ENCODE measurements at places on chromosomes 7 and 10.

GRCh38 chr10:101774589-101775272 is 1.2 kb downstream of the FGF8 start:
- DNase-seq = no peak

DNA sequence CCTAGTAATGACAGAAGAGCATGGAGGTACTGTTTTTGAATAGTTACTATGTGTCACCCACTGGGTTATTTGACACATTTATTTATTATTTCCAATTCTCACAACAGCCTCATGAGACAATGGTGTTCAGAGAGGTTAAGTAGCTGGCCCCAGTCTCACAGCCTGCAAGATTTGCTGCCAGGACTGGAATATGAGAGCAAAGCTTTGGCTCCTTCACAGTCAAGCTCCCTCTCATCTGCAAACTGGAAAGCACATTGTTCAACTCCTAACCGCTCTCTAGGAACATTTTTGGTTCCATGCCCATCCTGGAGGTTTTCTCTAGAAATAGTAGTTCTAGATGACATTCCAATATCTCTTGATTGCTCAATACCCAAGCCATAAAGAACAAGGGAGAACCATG is 75.5 kb upstream of the CXCL12 start:
- peak; percentile 60 for DNase-seq

DNA sequence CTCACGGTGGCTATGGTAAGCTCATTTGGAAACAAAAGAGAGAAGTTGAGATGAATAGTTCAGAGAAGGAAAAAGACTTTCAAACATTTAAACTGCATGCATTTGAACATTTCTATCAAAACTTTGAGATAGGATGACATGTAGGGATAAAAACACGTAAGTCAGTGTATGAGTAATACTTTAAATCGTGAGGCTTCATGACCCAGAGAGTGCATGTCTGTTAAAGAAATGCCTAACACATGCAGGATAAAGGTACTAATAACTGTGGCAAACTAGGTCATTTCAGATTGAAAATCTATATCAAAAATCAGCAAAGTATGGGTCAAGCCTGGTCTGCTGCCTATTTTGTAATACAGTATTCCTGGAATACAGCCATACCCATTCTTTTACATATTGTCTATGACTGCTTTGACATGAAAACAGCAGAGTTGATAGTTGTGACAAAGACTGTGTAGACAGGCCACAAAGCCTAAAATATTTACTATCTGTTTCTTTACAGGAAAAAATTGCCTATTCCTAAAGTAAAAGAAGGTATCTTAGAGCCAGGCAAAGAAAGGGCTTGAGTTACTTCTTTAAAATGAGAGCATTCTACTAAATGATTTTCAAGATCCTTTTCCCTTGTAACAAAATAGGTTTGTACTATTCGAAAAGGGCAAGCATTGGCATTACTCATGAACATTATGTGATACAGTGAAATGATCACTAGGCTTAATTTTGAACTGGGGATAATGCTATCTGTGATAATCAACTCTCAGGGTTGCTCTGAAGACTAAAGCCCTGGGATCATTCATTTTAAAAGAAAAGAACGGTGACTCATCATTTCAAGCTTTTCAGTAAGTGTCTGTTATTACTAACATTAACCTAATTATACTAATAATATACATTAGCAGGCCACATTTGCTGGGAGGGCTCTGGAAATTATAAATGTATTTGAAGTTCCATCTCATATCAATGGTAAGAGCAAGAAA is 185.9 kb downstream of the CRPPA start:
- DNase-seq = no peak

GRCh38 chr7:69677054-69677852 is 79.0 kb downstream of the AUTS2 start:
- peak; percentile 43 for DNase-seq

DNA sequence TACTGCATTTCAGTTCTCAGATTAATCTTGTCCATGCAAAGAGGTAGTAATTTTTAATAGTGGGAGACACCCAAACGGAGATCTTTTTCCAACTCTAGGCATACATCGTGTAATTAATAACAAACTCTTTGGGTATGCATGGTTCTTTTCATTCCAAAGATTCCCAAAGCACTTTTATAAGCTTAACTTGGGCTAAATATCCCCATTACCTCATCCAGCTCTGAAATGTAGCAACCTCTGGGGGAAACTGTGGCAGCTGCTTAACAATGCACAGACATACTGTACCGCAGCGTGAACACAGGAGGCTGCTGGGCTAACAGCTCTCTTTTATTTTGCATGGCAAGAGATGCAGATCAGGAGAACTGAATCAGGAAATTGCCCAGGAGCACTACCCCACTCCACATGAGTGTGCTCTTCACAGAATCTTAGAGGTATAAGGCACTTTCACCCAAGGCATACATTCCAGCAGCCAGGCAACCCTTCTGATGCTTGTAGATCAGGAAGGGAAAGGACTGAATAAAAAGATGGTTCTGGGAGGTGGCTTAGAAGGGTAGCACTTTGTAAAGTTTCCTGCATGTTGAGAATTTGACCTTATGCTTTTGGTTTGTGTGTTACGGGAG is 114.4 kb upstream of the GLI3 start:
- DNase-seq = peak; percentile 6

GRCh38 chr7:36261019-36261754 is 108.1 kb downstream of the EEPD1 start:
- DNase-seq = peak; percentile 65

GRCh38 chr10:110355141-110355831 is 50.6 kb upstream of the SMNDC1 start:
- DNase-seq = peak; percentile 30

DNA sequence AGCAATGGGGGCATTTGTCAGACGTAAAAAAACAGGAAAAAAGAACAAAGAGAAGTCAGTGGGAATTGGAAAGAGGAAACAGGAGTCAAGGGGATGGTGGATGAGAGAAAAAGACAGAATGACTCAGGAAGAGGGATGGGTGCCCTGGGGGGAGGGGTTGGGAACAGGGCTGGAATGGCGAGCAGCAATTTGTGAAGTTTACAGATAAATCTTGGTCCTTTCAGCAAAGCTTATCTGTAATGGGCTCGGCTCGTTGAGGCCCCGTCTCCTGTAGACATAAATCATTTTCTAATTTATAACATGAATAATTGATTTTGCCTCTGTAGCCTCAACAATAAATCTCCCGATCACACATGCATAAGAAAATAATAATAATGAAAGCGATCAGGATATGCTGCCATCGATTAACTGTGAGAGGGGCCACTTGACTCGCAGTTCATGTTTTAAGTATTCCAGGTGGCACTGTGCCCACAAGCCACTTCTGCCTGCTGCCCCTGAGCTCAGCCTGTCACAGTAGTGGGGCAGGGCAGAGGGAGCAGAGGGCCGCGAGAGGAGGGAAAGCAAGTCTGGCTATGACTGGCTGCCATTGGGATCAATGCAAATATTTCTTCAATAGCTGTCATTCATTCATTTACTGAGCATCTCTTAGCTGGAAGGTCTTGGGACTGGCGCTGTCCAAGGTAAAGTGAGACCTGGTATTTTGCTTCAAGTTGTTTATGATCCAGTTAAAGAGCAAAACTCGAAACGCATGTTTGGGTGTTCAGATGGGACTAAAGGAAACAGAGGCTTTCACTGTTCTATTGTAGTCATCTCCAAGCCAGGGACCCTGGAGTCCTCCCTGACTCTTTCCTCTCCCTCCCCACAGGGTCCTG is 47.4 kb upstream of the R3HCC1L start:
- DNase-seq = peak; percentile 6

- DNase-seq = no peak
Observed at GRCh38 chr7:36278069-36278619, 111.5 kb upstream of the ANLN start.

- DNase-seq = peak; percentile 53
Observed at GRCh38 chr10:114925587-114926586, 12.1 kb upstream of the TRUB1 start.

- peak; percentile 66 for DNase-seq
Observed at GRCh38 chr10:29896053-29896452, 163.3 kb downstream of the JCAD start.

DNA sequence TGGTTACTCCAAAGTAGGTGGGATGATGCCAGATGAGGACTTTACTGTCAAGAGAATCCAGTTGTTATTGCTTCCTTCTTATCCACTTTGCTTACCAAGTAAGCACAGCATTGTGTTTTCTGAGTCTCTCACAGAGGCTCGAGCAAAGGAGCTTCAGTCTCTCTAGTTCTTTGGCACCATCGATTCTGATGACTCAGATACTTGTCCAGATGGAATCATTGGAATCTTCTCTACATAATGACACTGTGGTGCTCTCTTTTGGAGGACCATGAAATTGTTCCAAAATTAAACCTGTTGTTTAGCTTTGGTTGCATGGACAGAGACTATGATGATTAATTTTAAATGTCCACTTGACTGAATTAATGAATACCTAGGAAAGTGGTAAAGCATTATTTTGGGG is 132.6 kb downstream of the NXPH1 start:
- DNase-seq = no peak

DNA sequence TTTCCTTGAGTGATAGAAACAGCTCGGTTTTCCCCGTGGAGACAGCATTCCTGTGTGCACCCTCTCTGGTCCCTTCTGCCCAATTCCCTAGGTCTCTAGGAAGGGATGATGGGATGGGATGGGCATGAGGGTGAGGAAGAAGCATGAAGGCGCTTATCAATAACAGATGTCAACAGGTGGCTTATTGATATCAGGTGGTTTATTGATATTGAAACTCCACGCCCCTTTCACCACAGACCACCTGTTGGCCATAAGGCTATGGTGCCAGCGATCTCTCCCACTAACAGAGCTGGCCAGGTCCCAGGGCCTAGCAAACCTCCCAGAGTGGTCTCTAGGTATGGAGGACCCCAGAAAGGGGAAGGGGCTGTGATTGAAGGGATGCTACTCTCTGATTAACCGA is 7.9 kb downstream of the MOSPD3 start:
- DNase-seq = no peak

- peak; percentile 65 for DNase-seq
Observed at GRCh38 chr10:99630433-99630832, 10.2 kb upstream of the SLC25A28 start.

DNA sequence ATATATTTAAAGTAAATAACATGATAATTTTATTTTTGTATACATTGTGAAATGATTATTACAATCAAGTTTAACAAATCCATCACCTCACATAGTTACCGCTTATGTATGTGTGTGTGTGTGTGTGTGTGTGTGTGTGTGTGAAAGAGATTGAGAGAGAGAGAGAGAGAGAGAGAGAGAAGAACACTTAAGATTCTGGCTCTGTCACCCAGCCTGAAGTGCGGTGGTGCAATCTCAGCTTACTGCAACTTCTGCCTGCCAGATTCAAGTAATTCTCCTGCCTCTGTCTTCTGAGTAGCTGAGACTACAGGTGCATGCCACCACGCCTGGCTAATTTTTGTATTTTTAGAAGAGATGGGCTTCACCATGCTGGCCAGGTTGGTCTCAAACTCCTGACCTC is 17.8 kb downstream of the LYZL1 start:
- no peak for DNase-seq

DNA sequence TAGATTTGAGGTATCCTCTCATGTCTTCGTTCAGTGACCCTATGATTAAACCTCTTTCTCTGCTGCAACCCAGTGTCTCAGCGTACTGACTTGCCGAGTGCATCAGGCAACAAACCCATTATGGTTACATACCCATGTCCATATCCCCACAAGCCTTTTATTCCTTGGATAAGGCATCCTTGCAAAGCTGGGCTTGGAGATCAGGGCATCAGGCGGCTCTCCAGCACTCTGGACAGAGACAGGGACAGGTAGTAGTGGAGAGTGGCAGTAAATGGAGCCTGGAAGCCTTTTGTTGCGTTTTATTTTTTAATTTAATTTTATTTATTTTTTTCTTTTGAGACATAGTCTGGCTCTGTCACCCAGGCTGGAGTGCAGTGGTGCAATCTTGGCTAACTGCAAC is 32.0 kb upstream of the NPFFR1 start:
- no peak for DNase-seq

All from fibroblast of mammary gland (primary cell).